Daoy (cell line): ENCODE measurements at places on chromosomes 5 and 9.

DNA sequence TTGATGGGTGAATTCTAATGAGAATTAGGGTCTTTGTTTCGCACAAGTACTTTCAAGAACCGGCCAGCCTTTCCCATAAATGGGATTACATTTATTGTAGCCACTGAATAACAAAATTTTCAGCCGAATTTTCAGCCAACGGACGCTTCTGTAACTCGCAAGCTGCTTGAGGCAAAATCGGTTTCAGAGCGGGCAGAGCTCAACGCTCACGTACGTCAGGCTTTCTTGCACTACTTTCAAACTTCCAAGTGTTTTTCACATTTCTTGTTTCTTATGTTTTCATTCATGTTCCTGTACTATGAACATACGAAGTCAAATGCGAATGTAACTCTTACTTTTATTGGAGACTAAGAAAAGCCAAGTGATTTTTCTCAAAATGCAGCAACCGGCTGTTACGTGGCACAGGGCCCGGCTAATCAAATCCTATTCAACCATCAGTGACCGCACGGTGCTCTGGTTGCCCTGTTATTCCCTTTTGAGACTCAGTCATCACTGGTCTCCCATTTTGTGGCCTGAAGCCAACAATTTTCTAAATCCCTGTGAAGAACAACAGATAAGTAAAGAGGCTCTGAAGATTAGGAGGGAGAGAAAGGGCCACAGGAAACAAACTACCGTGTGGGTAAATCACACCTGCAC is 68.5 kb downstream of the SLC28A3 start:
- no peak for DNase-seq

DNA sequence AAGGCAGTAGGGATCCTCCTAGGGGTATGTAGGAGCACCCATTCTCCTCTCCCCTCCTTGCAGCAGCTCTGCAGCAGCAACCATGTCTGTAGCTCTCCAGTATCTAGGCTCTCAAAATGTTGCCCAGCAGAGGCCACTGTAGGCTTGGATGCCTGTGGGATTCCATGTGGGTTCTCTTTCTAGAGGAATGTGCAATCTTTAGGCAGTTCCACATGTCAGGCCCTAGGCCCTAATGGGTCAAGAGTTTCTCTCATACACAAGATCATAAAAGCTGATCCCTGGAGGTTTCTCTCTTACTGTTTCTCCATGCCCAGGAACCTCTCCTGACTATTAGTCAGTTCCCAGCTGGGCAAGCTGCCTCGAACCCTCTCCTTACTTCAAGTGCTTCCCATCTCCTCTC is 215.8 kb downstream of the FRMD3 start:
- no peak for DNase-seq

GRCh38 chr5:122056913-122057312 is 21.1 kb downstream of the LOX start:
- no peak for DNase-seq

GRCh38 chr5:88203981-88204750 is 64.5 kb downstream of the TMEM161B start:
- no peak for DNase-seq

DNA sequence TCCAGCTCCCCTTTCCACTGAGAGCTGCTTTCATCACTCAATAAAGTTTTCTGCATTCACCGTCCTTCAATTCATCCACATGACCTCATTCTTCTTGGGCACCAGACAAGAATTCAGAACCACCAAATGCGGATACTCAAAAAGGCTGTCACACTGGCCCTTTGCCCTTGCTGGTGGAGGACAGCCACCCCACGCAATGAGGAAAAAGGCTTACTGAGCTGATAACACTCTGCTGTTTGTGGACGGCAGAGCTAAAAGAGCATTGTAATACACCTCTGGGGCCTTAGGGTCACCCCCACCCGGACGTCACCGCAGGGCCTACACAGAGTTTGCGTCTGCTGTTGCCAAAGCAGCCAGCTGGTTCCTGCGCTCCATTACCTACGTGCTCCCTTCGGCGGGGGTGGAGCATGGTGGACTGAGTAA is 51.2 kb upstream of the ZNF608 start:
- no peak for DNase-seq

- peak; percentile 27 for DNase-seq
Measured at GRCh38 chr9:27377147-27377807, 80.3 kb upstream of the EQTN start.

GRCh38 chr5:96871027-96871399 is 5.3 kb upstream of the ERAP2 start:
- DNase-seq: no peak

DNA sequence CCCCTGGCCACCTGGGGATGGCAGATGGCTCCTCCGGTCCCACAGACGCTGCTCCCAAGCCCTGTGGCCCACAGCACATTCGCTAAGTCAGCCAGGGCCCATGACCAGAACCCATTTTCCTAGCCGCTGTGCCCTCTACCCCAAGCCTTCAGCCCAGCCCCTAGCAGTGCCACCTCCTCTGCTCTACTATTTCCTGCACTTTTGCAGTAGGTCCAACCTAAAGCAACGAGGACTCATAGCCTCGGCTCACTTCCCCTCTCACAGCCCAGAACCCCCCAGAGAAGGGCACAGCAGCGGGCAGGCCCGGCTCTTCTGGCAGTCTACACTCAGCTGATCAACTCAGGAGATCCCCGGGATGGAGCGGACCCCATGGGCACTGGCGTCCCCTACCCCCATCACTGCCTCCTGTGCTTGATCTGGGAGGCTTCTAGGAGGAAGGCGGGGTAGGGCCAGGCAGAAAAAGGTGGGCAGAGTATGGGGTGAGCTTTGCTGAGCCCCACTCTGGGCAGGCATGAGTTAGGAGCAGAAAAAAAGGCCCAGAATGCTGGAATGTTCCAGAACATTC is 111.2 kb downstream of the ZNF354C start:
- DNase-seq: no peak

DNA sequence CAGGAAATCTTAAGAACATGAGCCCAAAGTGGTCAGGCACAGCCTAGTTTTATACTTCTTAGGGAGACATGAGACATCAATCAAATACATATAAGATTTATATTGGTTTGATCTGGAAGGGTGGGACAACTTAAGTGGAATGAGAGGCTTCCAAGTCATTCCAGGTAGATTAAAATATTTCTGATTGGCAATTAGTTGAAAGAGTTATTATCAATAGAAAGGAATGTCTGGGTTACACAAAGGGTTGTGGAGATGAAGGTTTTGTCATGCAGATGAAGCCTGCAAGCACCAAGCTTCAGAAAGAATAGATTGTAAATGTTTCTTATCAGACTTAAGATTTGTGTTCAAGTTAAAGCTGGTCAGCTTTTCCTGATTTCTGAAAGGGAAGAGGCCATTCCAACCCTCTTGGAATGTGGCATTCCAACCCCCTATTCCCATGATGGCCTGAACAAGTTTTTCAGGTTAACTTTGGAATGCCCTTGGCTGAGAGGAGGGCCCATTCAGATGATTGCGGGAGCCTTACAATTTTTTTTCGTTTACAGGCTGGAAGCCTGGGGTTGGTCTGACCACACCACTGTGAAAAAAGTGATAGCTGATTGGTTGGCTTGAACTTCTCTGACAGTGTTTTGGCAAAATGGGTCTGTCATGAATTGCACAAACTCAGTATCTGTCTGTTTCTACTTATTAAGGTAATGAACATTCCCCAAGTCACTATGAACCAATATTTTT is 245.6 kb upstream of the RAI14 start:
- DNase-seq: no peak

DNA sequence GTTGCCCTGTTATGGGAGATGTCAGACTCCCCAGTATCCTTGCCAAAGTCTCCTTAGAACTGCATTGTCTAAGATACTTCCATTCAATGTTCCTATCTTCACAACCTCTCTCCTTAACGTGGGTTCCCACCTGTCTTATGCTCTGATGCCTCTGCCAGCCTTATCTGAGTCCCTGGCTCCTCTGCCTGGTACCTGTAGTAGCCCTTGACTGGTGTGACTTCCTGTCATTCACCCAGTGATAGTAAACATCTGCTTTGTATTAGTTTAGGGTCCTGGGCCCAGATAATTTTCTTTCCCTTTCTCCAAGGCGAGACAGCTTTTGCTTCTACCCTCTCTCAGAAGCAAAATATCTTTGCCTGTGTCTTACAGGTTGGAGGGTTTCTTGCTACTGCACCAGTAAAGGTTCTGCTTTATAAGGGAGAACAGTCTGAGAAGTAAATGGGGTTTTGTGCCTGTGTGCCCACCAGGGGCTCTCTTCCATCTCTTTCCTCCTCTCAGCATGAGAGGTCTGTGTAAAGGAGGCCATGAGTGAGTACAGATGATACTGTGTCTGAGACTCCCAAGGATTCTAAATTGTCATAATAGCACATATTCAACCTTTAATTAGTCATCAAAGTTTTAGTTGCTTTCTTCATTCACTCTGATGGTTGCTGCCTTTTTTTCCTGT is 220.8 kb downstream of the PRR16 start:
- DNase-seq: peak; percentile 5

GRCh38 chr9:136654820-136655535 is 7.7 kb upstream of the EGFL7 start:
- no peak for DNase-seq

DNA sequence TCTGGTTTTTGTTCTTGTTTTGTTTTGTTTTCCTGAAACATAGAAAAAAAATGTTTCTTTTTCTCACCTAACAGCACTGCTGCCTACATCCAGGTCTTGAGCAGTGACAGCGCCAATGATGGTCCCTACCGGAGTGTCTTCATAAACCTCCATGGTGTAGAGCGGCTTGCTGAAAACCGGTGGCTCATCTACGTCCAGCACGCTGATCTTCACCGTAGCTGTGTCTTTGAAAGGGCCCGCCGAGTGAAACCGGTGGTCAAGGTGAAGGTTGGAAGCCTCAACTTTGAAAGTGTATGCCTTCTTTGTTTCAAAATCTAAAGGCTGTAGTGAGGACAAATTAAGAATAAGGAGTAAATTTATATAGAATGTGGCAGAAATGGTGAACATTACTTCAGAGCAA is 1051.0 kb downstream of the CDH12 start:
- DNase-seq: no peak

DNA sequence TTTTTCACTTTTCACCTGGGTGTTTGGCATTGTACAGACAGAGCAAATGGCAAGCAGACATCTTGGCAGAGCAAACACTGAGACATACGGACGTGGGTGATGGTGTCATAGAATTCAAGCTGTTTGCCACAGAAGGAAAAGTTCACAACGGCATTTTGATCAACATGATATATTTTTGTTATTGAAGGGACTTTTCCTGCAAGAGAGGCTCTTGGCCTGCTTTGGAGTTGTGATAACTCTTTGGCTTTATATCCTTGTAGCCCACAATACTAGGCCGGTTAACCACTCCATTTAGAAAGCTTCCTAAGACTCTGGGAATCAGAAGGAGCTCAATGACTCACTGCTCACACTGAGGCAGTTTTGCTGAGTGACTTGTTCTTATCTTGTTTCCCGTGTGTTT is 1038.3 kb downstream of the TLE1 start:
- peak; percentile 2 for DNase-seq

DNA sequence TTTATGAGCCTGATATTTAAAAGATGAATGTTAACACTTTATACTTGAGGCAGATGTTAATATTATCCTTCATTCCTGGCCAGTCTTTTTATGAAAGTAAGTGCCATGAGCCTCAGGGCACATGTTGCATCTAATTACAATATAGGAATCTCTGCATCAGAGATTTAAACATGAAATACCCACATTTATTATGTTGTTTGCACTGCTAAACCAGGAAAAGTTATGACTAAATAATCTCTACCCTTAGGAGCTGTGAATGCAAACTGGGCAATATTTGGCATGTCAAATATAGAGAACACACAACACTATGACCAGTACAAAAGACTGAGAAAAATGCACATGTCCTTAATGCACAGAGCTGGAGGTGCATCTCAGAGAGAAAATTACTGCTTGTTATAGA is 526.1 kb upstream of the GRAMD2B start:
- no peak for DNase-seq

DNA sequence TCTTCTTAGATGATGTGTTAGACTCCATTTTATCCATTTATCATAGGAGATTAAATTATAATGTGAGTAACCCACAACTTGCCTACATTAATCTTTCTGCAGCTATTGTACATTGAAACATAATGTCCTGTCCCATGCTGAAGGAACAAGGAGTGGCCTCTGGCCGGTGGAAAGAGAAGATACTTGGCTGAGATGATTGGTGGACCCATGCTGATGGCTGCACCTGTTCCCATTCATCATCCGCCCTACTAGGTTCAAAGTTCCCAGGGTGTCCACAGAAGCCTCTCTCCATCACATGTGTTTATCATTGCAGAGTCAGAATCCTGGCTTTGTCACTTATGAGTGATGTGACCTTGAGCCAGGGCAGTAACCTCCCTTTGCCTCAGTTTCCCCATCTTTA is 24.7 kb downstream of the FBXL7 start:
- no peak for DNase-seq

DNA sequence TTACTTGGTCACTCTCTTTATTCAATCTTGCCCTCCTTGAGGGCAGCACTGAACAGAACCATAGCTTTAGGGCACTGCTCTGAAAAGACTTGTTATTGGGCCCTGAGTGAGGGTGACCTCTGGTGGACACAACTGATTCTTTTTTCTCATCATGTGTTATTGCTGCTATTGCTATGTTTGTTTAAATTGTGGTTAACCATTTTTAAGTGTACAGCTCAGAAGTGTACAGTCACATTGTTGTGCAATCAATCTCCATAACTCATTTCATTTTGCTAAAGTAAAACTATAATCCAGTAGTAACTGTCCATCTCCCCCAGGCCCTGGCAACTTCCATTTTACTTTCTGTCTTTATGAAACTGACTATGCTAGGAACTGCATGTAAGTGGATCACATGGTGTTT is 351.1 kb upstream of the RIOK2 start:
- DNase-seq: peak; percentile 11

DNA sequence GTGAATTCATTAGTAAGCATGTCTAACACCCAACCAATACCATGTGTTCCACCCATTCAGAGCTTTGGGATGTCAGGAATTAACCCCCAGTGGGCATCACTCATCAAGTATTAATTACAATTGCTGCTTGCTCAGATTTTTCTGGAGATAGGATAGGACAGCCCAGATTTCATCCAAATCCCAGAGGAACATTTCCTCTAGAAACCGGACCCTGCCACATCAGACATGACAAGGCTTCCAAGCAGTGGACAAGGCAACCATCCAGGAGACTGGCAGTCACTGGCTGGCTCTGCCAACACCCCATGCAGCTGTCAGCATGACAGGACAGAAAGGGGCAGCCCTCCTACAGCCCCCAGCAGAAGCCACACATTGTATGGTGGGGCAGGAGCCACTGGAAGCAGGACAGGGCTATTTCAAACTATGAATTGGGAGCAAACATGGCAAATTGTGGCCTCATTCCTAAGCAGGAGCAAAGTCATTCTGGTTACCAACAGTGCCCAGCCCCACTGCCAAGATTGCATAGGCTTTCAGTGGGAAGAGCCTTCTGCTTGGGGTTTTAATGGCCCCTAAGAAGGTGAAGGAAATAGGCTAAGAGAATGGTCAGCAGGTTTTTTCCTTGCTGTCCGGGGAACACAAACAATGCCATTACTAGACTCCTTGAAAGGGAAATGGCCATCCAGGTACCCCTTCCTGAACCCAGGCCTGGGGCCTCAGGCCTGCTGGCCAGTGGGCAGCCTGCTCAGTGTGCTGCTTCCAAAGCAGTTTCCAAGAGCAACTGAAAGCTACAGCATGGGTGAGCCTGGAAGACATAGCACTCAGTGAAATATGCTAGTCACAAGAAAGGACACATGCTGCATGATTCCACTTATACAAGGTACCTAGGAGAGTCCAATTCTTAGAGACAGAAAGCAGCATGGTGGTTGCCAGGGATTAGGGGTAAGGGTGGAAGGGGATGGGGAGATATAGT is 294.7 kb upstream of the SLC30A5 start:
- peak; percentile 4 for DNase-seq

- DNase-seq: peak; percentile 78
Measured at GRCh38 chr5:151628112-151628823, 37.1 kb upstream of the FAT2 start.
